ENCODE measurements at places on chromosomes 7 and 10. TPM values are rescaled to one million over a fixed set of nuclear protein-coding genes. Genes with fewer than 3 reads are reported as not detected.

GRCh38 chr10:73634421-73634820 is 6.9 kb downstream of the MYOZ1 start:
- DNase-seq: no peak

DNA sequence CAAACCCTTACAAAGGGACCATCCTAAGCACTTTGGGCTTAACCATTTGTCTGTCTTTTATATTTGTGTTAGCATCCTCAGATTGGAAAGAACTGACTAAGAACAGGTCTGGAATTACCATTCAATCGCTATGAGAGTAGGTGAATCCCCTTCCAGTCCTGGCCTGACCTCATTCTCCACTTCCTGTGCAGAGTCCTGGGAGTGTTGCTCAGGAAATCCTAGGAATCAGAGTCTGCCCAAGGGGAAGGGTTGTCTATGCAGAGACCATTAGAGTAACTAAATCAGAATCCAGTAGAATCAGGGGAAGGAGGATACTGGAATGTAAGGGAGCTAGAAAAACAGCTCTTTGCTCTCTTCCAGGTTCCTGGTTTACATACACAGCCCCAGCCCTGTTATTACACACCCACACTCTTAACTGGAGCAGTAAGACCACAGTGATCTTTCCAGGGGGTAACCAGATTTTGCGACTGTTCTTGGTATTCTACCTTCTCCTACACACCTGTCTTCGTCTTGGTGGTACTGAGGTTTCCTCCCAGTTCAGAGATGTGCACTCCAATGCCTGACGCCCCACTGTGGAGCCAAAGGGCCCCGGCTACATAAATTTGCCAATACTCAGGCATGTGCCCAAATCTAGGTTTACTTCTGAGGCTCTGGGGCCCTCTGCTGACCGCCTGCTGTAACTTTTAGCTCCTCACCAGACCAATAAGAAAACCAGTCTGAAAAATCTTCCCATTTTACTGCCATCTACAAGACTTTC is 103.7 kb downstream of the RNF216 start:
- DNase-seq: no peak

Gene NRCAM
- 16.7 TPM for polyA plus RNA-seq

Gene MYPN
- 0.08 TPM for polyA plus RNA-seq

Gene ST8SIA6
- polyA plus RNA-seq: 2.4 TPM
